Stimulated activated CD4-positive, alpha-beta T cell treated with anti-CD3 and anti-CD28 coated beads, TNF-alpha, amount 100 ng/mL, for 4 hours (primary cell): ENCODE measurements at places on chromosomes 12 and 14.

DNA sequence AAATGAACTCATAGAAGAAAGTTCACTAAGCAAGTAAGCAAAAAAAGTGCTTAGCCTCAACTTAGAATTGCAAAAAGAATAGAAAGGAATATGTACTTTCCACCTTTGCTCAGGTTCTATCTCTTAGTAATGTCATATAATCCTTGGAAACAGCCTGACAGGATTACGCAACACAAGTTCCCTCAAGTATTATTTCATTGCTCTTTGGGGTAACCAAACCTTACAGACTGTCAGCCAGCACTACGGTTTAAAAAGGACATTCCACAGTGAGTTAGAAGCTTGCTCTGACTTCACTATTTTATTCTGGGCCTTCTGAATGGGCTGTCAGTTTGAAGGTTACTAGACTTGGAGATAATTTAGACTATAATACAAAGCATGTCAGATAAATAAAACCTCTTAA lies 264.0 kb downstream of the ATXN7L3B start:
- DNase-seq: no peak

DNA sequence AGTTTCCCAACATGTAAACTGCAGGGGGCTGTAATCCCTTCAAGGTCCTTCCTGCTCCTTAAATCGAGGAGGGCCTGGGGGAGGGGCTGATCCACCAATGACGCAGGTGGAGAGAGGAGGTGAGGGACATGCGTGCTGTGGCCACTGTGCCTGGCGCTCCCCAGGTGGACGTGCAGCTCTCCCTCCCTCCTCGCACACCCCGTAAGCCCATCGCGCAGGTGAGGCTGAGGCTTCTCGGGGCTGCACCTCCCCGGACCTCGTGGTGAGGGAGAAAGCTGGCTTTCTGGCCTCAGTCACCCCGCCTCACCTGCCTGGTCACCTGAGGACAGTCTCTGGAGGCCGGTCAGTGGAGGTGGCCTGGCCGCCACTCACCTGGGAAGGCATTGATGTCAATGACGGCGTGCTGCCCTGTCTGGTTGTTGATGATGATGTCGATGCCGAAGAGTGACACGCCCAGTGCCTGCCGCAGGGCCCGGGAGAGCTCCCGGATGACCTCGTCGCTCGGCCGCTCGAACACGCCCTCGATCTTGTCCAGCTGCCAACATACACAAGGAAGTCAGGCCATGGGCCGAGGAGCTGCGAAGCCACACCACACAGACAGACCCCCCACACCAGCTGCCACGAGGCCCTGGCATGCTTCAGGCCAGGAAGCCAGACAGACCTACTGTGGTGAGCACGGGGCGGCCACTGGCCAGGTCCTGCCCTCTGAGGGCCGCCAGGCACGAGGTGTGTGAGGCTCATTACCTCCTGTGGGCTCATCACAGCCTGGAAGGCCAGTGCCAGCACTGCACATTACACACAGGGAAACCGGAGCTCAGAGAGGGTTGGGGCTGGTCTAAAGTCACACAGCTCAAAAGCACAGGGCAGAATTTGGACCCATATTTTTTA lies 23.3 kb downstream of the CHGA start:
- no peak for DNase-seq

DNA sequence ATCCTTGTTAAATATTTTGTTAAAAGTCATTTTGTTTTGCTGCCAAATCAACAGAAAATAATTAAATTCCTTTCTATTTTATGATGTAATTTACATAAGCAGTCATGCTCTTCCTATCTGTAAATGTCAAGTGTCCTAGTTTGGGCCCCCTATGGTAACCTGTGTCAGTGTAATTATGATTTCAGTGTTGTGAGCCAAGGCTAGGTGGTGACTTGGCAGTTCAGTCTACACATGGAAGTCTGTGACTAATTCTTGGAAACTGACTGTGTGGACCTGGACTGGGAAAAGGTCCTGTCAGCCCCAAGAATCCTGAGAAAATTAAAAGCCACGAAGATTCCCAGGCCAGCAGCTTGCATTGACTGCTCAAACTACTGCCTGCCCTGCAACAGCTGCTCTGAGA lies 371.0 kb downstream of the FUT8 start:
- no peak for DNase-seq

DNA sequence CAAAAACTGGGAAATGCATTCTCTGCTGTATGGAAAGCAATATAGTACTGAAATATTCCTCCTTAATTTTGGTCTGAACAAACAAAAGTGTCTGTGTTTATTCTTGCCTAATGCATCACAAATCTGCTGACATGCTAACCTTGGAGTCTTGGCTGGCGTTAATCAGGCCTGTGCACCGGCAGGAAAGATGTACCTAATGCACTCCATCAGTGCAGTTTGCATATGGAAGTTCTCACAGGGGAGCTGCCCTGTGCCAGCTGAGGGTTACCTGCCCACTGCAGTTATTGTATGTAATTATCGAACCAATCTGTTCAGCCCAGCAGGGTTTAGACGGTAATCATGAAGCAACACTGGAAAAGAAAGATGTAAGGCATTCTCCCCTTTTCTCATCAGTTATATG lies 76.9 kb downstream of the VRK1 start:
- no peak for DNase-seq

GRCh38 chr14:22980672-22981089 lies 1.7 kb downstream of the AJUBA start:
- DNase-seq: peak; percentile 34

GRCh38 chr12:52243856-52244614 lies 11.0 kb downstream of the KRT7 start:
- peak; percentile 24 for DNase-seq

DNA sequence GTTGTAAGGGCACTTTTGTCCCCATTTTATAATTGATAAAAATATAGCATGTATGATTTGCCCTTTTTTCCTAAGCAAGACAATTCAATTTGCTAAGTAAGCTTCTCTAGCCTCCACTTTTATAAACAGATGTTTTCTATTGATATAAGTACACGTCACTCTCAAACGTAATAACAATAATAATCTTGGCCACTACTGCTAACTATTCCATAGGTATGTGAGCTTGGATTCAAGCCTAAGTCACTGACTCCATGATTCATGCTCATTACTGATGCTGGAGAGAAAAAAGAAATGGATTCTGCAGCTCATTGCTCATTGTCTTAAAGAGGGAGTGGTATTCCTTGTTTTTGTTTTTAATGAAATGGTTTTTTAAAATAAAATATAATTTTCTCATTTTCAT lies 661.0 kb downstream of the GALC start:
- DNase-seq: no peak

GRCh38 chr14:70137788-70138187 lies 51.0 kb downstream of the SLC8A3 start:
- no peak for DNase-seq

DNA sequence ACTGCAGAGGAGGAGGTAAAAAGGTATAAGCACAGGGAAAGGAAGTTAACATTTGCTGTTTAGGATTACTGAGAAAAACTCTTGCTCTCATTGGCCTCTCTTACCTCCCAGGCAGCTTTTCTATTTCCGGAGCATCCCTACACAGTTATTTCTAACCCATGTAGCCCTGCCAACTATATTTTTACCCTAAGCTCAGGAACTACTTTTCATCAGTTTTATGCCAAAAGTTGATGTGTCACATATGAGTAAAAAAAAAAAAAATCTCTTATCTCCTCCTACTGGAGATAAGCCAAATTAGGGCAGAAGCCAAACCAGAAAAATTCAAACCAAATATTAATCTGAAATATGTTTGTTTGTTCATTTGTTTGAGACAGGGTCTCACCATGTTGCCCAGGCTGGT lies 34.4 kb upstream of the PSMA6 start:
- no peak for DNase-seq

DNA sequence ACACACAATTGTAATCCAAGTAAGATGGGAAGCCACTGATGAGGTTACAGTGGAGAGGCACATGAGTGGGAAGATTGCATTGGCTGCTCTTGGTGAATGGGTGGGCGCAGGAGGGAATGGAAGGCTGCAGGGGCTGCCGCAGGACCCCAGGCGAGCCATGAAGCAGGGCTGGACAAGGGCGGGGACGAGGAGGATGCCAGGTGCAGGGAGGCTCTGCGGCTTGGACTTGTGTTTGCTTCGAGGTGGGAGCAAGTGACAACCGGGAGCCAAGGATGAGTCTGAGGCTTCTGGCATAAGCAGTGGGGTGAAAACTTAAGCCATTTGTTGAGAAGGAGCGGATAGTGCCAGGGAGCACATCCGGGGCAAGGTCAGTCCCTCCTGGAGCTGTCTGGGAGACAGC lies 115.0 kb downstream of the TSPAN9 start:
- no peak for DNase-seq

- no peak for DNase-seq
Observed at GRCh38 chr12:45292486-45293195, 76.7 kb downstream of the ANO6 start.

- DNase-seq: no peak
Observed at GRCh38 chr12:25884920-25885234, 73.6 kb upstream of the RASSF8 start.

- DNase-seq: peak; percentile 50
Observed at GRCh38 chr14:65961004-65961403, 525.2 kb upstream of the CCDC196 start.

DNA sequence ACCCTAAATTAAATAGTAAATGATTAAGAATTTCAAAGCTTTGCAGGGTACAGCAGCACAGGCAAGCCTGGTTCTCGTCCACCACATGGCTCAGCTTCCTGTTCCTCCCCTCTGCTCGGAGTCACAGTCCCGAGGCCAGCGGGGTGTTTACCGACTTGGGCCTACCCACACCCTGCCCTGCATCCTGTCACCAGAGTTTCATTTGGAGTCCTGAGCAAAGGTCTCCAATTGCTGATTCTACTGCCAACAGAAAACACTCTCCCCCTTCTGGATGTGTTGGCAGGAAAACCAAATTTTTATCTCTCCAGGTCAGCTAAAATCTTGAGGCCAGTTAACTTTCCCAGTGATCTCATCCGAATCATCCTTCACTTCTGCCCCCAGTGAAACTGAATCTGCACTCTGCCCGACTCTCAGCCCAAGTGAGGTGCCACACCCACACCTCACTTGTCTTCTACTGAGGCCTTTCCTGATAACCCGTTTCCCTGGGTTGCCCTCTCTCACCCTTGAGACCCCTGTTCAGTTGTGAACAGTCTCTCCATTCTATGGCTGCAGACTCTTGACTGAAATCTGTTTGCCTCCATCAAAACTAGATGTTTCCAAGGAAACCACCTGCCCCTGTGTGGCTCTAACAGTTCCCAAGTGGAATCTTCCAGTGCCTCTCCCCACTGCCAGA lies 71.2 kb downstream of the VCPKMT start:
- peak; percentile 37 for DNase-seq

DNA sequence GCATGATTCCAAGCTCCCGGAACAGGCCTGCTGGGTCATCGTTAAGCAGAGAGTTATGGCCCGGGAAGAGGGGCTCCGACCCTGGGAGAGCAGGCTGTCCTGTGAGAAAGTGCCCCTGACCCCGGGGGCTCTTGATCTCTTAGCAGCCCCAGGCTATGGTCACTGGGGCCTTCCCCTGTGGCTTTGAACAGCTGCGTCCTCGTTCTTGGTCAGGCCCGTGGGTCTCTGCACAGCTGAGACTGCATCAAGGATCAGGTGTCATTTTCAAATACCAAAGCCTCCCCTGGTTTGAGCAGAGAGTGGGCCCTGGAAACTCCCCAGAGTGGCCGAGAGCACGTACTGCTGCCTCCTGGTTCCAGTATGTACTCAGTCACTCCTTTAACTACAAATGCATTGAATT lies 114.8 kb downstream of the ESRRB start:
- DNase-seq: no peak

DNA sequence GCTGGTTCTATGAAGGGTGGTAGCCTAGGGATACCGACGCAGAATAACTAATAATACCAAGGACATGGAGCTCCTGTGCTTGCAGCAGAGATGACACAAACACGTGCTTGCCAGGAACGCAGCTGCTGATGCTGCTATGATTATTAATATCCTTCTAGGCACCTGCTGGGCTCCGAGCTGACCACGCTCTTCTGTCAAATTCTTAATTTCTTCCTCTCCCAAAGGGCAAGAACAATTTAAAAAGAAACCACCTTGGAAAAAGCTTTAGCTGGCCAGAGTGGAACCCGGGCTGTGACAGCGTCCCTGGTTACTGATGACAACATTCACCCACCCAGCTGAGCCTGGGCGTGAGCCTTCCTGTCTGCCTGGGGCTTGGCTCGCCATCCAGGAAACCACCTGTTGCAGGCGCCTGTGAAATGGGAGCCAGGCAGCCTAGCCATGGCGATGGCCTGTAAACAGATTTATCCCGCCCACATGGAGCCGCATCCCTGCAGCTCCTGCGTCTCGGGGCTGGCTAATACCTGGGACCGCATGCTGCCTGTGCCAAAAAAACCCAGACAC lies 28.8 kb downstream of the CLMN start:
- no peak for DNase-seq

DNA sequence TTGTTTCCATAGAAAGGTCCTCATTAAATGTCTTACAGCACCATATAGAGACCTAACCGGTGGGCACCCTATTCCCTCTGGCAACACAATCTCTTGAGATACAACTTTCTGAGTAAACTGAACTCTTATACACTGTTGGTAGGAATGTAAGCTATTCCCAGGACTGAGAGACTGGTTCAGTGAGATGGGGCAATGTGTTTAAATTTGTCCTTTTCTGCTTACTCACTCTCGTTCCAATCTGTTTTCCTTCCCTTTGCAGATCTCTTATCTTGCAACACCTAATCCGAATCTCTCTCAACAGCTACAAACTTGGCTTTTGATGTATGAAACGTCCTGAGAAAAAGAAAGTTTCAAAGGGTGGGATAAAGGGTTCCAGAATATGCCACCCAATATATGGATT lies 26.1 kb upstream of the ETV6 start:
- DNase-seq: no peak

- no peak for DNase-seq
Observed at GRCh38 chr12:103712216-103712615, 125.1 kb downstream of the STAB2 start.

- DNase-seq: peak; percentile 22
Observed at GRCh38 chr12:44774815-44775411, 101.2 kb downstream of the NELL2 start.

DNA sequence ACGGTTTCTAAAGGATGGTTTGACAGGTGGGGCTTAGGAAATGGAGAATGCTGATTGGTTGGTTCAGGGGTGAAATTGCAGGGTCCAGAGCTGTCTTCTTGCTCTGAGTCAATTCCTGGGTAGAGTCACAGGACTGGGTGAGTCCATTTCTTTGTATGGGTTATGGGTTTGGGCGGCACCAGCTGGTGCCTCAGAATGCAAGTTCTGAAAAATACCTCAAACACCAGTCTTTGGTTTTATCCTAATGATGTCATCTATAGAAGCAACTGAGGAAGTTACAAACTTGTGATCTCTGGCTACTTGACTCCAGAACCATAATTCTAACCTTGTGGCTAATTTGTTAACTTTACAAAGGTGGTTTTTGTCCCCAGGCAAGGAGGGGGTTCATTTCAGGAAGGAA lies 47.6 kb upstream of the EIF5 start:
- DNase-seq: no peak

- no peak for DNase-seq
Observed at GRCh38 chr12:13383379-13383778, 186.9 kb downstream of the EMP1 start.
